ENCODE measurements at places on chromosomes 13 and 19.

- DNase-seq = no peak
These were observed 125.7 kb downstream of the ZNF675 start for GRCh38 chr19:23561341-23561740.

- DNase-seq = no peak
These were observed 1346.0 kb upstream of the SPRY2 start for GRCh38 chr13:81686877-81687276.

DNA sequence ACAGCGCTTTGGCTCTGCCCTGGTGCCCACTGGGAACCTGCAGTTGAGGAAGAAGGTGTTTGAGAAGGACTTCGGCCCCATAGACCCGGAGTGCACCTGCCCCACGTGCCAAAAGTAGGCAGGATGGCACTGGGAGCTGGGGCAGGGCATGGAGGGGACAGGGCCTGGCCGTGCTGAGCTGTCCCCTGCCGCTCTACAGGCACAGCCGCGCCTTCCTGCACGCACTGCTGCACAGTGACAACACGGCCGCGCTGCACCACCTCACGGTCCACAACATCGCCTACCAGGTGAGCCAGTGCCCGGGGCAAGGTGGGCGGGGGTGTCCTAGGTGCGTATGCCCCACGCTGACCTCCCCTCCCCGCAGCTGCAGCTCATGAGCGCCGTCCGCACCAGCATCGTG, 5.1 kb upstream of the DNM2 start:
- DNase-seq = no peak

- no peak for DNase-seq
These were observed 717 bp downstream of the SPRYD7 start for GRCh38 chr13:49935171-49936074.

DNA sequence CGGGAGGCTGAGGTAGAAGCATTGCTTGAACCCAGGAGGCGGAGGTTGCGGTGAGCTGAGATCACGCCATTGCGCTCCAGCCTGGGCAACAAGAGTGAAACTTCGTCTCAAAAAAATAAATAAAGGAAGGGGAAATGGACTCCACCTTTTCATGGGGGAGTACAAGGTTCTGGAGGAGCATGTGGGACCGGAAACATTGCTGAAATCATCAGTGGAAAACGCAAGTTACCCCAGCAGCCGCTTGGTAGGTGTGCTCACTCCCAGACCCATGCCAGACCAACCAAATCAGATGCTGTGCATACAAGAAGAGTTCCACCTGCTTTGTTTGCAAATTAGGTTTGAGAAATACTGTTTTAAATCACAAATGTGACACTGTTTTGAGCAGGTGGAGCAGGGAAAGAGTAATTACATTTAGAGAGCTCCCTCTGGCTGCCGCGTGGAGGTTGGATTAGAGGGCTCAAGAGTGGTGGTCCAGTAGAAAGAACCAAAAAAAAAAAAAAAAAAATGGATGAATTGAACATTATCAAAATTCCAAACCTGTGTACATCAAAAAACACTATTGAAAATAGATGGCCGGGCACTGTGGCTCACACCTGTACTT, 4.9 kb downstream of the ERICH4 start:
- no peak for DNase-seq

GRCh38 chr13:94344126-94344818, 135.2 kb downstream of the DCT start:
- DNase-seq = no peak

- DNase-seq = no peak
These were observed 7.4 kb upstream of the IL4I1 start for GRCh38 chr19:49904136-49904535.

GRCh38 chr13:25473864-25474263, 102.1 kb downstream of the ATP8A2 start:
- no peak for DNase-seq

- no peak for DNase-seq
These were observed 34.3 kb downstream of the CCL25 start for GRCh38 chr19:8086849-8087248.

DNA sequence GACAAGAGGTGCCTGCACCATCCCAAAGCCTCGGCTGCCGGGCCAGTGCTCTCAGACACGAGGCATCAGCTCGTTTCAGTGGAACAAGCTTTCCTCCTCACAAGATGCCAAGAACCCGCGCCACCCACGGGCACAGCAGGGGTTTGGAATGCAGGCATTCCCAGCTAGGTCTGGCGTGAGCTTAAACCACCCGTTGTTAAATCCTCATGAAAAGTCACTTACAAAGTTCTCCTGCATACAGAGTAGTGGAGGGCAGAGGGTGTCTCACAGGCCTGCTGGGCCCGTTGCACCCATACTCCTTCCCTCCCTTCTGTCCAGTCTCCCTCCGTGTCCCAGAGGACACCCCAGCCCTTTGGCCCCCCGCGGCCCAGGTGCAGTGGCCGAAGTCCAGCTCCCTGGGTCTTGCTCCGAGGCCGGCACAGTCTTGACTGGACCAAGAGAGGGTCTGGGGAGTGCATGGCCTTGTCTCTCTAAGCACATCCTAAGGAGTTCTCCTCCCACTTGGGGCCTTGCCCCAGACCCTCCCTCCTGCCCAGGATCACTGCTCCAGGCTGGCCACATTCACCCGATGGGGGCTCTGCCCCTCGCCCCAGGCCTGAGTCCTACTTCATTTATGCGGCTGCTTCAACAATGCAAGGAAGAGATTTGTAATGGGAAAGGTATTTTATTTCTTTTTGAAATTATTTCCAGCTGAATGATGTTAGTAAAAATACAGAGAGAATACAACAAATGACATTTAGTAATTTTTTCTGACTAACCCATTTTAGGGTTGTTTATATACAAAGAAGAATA, 35.2 kb upstream of the GRTP1 start:
- no peak for DNase-seq

- DNase-seq = no peak
These were observed 201.0 kb downstream of the FGF9 start for GRCh38 chr13:21871919-21872318.

GRCh38 chr13:31115616-31116015, 46.1 kb downstream of the HSPH1 start:
- no peak for DNase-seq

- peak; percentile 10 for DNase-seq
These were observed 653 bp downstream of the TMTC4 start for GRCh38 chr13:100673713-100674571.

DNA sequence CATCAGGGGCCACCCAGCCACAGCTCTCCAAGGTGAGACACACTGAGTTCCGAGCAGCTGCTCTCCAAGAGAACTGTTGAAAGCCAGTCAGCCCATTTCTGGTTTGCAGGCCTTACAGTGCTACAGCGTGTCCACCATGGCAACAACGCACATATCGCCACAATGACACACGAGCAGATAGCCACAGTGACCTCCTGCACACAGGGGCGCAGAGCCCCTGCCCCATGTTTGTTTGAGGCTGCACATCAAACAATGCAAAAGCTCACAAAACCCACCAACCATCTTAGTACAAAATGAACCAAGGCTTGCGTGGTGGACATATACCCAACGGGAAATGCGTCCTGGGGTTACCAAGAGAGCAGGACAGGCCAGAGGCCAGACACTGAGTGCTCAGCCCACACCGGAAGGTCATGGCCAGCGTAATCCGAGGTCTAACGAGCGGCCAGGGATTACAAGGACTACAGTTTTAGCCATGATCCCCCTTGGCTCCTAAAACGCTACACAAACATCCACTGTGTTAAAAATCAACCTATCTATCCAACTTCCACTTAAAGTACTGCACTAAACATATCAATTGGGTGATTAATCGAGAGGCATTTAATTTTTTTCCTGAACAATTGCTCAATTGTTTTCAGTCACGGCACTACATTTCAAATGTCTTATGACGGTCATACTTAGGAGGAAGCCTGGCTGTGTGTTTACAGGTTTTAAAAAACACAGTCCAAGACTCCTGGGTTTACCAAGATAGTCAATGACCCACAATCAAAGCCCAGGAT, 56.0 kb downstream of the STK24 start:
- DNase-seq = no peak

DNA sequence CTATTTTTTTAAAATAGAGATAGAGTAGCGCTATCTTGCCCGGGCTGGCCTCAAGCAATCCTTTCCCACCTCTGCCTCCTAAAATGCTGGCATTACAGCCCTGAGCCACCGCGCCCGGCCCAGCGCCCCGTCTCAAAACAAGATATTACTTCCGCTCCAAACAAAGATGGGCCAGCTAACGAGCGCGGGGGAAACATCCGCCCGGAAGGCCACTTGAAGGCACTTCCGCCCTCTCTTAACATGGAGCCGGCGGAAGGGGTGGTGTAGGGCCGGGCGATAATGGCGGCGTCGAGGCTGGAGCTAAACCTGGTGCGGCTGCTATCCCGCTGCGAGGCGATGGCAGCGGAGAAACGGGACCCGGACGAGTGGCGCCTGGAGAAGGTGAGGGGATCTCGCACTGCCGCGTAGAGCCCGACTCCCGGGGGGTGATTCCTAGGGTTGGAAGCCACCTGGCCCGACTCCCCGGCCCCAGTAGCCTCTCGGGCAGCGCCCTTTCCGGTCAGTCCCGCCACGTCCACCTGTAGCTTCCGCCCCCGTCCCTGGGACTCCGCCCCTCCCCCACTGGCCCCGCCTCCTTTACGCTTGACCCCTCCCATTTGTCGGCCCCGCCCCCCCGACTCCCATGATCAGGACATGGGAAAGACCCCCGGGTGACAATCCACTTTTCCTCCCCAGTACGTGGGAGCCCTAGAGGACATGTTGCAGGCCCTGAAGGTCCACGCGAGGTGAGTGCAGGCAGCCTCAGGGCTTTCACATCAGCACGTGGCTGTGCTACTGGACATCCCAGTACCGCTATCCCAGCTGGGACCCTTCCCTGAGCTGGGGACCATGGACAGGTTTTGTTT, at the start of gene USE1:
USE1 (plus strand) TSS at position 231 of the 845 bp plus-strand sequence; CDS start at position 280, 49 bp downstream.
- DNase-seq = peak; percentile 73

DNA sequence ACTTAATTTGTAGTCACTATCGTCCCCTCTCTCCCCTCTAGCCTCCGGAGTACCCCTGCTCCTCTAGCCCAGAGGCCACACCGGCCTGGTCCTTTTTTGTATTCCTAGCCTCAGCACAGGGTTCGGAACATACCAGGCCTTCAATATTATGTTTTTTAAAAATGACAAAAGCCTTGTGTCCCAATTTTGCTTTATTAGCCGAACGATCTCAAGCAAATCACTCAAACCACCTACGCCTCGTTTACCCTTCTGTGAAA, 463 bp upstream of the POMP start:
- no peak for DNase-seq

DNA sequence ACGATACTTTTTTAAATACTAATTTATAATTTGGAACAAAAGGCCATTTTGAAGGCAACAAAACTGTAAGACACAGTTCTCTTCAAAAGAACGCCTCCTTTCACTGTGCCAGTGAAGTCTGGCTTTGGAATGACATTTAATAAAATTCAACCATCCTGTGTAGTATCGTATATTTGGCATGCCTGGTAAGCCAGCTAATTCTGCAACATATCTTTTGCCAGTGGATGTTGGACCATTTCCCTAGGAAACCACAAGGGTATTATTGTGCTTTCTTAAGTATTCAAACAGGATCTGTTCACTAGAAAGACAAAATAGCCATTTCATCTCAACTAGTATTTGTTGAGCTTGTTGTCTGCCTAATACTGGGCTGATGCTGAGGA, 111.6 kb downstream of the RGCC start:
- no peak for DNase-seq

DNA sequence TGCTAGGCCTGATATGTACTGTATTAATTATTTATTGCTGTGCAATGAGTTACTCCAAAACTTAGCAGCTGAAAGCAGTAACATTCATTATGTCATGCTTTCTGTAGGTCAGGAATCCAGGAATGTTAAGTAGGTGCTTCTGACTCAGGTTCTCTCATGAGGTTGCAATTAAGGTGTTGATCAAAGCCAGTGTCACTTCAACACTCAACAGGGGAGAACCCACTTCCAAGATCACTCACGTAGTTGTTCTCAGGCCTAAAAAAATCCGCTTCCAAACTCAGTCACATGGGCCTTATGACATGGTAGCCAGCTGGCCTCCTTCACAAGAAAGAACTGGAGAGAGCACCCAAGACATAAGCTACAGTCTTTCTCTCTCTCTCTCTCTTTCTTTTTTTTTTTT, 211.1 kb upstream of the NBEA start:
- no peak for DNase-seq

- DNase-seq = no peak
These were observed 791 bp upstream of the ADGRE2 start for GRCh38 chr19:14779151-14779550.

DNA sequence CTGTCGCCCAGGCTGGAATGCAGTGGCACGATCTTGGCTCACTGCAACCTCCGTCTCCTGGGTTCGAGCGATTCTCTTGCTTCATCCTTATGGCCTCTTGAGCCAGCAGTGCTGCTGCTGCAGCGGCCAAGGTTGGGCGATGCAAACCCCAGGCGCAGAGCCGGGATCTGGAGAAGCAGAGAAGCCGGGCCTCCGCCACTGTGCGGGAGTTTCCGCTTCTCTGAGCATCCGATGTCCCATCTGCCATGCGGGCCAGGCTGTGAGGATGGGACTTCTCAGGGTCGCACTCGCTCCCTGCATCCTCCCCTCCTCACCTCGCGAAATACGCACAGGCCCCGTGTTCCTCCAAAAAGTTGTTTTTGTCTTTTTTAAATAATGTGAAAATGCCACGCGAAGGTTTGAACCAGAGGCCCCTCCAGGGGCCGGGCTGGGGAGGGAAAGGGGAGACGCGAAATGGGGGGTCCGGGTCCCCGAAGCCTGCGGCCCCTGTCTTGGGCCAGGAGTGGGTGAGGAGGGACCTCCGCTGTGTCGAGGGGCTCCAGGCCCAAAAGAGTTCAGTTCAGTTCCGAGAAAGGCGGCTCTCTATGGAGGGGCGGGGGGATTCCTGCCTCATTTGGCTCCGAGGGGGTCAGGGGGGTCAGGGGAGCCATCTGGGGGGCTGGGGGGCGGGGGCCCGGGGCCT, 15.9 kb downstream of the CYTH2 start:
- DNase-seq = no peak

DNA sequence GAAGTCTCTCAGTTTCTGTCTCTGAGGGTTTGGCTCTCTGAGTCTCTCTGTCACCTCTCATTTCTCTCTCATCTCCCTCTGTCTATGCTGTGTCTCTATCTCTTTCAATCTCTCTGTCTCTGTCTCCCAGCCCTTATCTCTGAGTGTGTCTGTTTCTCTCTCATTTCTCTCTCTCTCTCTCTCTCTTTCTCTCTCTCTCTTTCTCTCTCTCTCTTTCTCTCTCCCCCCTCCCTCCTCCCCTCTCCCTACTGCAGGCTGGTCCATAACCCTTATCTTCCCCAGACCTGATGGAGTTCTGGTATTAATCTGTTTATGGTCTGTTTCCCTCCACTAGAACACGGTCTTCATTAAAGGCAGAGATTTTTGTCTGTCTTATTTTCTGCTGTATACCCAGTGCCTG, 1.3 kb upstream of the PVR start:
- no peak for DNase-seq

GRCh38 chr13:19072543-19072942, 109.1 kb downstream of the TUBA3C start:
- no peak for DNase-seq

DNA sequence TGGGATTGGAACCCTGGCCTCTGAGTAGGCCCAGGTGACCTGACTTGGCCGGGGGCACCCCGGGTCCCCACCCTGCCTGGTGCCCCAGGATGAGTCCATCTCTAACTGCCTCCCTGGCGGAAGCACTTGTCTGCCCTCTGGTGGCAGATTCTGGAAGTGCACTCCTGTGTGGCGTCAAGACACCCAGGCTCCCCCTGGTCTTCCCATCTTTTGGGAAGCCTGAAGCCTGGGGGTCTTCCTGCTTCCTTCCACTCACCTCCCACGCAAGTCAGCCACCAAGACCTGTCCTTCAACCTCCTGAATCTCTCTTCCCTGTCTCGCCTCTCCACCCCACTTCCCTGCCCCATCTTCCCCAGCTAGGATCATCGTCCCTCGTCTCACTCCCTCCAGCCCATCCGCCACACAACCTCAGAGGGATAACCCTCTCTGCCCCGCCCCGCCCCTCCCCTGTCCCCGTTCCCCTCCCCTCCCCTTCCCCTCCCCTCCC, 7.4 kb downstream of the RABAC1 start:
- peak; percentile 79 for DNase-seq

All from stimulated activated CD4-positive, alpha-beta T cell treated with anti-CD3 and anti-CD28 coated beads, Interleukin-15, amount 100 ng/mL, for 1 hour (primary cell).